ENCODE measurements at places on chromosomes 11 and 22. TPM values are rescaled to one million over a fixed set of nuclear protein-coding genes. Genes with fewer than 3 reads are reported as not detected.
A peak's percentile ranks its signal among the peaks of the same experiment; 100 is the strongest.

DNA sequence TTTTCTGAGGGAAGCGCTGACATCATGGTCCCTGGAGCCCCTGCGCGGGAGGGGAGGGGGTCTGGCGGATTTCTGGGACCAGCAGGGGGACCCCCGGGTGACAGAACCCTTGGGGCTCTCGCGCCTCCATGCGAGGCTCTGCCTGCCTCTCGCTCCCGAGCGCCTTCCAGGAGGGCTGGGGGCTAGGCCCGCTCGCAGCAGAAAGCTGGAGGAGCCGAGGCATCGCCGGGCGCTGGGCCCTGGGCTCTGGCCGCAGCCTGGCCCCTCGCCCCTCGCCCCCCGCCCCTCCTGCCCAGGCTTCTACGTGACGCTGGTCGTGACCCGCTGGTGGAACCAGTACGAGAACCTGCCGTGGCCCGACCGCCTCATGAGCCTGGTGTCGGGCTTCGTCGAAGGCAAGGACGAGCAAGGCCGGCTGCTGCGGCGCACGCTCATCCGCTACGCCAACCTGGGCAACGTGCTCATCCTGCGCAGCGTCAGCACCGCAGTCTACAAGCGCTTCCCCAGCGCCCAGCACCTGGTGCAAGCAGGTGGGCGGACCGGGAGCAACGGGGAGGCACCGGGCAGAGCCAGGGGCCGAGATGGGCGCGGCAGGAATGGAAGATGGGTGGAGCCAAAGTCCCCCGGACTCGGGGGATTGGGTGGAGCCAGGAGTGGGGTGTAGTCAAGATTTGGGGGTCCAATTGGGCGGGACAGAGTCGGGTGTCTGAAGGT, 5.4 kb downstream of the BEST1 start:
- no peak for DNase-seq
- H3K36me3 ChIP-seq, result no peaks in the 10 kb centered on the region
- peak overlapping the region; percentile 27 for H3K4me3 ChIP-seq
- peak overlapping the region; percentile 37 for H3K27ac ChIP-seq
- H3K4me1 ChIP-seq, result peaks cover 6% of the 10 kb centered on the region
- H3K27me3 ChIP-seq, result no peaks in the 10 kb centered on the region

DNA sequence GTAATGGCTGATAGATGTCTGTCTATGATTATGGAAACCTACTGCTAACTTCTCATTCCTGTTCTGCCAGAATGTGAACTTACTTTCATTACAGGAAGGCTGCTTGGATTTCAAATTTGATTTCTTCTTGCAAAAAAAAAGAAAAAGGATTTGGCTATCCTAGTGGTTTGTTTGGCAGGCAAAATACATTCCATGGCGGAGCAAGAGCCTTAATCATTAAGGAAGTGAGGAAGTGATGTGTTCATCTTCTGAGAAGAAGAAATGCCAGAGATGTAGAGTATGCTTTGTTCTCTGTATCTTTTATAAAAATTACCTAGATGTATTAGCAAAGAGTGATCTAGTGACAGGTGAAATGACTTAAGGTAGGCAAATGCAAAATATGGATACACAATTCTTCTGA, 356.3 kb downstream of the SOX6 start:
- no peak overlapping the region for H3K27ac ChIP-seq
- H3K36me3 ChIP-seq, result no peaks in the 10 kb centered on the region
- DNase-seq, result no peak
- peaks cover 3% of the 10 kb centered on the region for H3K27me3 ChIP-seq
- peaks cover 37% of the 10 kb centered on the region for H3K4me1 ChIP-seq

DNA sequence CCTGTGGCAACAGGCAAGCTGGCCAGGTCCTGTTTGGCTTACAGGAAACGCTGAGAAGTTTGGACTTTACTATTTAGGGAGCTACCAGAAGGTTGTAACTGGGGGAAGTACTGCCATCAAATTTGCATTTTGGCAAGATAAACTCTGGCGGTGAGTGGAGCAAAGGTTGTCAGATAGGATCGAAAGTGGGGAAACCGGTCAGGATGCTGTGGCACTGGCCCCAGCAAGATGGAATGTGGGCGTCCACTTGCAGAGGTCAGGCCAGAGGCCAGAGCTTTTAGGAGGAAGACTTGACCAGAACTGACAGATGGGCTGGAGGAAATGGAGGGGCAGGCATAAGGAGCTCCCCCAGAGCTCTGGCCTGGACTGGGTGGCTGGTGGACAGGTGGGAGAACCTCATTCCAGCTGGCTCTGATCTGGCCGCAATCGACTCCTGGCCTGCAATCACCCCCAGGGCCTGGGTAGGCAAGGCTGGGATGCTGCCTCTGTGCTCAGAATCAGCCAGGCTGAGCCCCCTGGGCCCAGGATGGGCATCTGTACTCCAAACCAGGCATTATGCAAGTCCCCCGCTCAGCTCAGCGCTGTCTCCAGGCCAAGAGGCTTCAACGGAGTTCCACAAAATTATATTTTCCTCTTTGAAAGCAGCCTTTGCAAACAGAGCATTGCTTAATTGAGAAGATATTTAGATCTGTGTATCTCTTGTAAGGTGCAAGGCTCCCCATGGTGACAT, 178.3 kb upstream of the NECTIN1 start:
- no peaks in the 10 kb centered on the region for H3K36me3 ChIP-seq
- peaks cover 7% of the 10 kb centered on the region for H3K27me3 ChIP-seq
- peaks cover 4% of the 10 kb centered on the region for H3K4me1 ChIP-seq
- H3K4me3 ChIP-seq, result no peak overlapping the region
- no peak for DNase-seq

DNA sequence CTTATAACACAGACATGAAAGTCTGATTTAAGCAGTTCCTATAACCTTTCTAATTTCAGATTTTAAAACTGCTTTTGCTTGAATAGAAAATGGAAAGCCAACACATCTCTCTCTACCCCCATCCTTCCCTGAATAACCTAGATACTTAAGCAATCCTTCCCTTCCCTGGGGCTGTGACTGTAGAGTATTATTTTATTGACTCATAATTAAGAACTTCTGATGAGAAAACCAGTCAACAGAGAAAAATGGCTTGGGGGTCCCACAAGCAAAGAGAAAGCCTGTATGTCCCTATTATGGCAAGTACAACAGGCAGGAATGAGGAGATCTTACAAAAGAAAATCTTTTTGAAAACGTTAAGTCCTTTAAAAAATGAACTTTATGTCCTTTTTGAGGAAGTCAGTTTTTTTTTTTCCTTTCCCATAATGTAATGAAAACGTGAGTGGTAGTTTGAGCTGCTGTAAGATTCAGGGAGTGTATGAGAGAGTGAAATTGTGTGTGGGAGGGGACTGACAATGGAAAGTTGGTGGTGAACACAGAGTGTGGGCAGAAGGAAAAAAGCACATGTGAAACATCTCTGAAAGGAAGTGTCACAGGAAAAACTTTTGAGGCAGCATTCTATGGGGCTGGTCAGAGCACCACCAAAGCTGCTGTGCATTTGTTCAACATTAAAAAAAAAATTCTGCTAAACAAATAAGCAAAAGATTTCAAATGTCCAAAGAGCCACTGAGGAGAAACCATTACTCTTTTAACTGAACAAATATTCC, 154.6 kb downstream of the MAML2 start:
- peaks cover 28% of the 10 kb centered on the region for H3K4me1 ChIP-seq
- H3K27me3 ChIP-seq, result no peaks in the 10 kb centered on the region
- no peak overlapping the region for H3K4me3 ChIP-seq

GRCh38 chr11:118690553-118691304, 11.3 kb upstream of the TREH start:
- no peak for DNase-seq
- H3K36me3 ChIP-seq, result no peaks in the 10 kb centered on the region
- H3K4me3 ChIP-seq, result no peak overlapping the region
- H3K27ac ChIP-seq, result no peak overlapping the region

DNA sequence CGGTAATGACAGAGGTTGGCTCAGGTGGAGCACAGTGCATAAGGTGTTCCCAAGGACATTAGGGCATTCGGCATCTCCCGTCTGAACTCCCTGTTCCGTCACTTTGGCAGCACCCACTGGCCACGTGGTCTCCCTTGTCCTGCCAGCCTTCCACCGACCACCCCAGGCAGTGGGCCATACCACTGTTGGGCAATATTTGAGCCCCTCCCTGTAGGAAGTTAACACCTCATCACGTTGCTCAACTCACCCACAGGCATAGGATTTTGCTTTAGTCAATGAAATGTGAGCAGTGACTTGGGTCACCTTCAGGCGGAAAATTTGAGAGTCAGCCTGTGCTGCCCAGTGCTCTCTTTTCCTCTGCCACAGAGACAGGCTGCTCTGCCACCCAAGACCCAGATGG, 44.0 kb downstream of the SERPINH1 start:
- H3K4me3 ChIP-seq, result no peak overlapping the region
- H3K27me3 ChIP-seq, result no peaks in the 10 kb centered on the region
- H3K36me3 ChIP-seq, result no peaks in the 10 kb centered on the region
- H3K4me1 ChIP-seq, result peaks cover 26% of the 10 kb centered on the region
- DNase-seq, result no peak
- H3K27ac ChIP-seq, result no peak overlapping the region

- H3K4me3 ChIP-seq, result no peak overlapping the region
- no peaks in the 10 kb centered on the region for H3K4me1 ChIP-seq
- H3K27ac ChIP-seq, result no peak overlapping the region
Measured at GRCh38 chr11:78921509-78921908, 346.8 kb upstream of the NARS2 start.

- H3K36me3 ChIP-seq, result no peaks in the 10 kb centered on the region
- DNase-seq, result no peak
- H3K27me3 ChIP-seq, result no peaks in the 10 kb centered on the region
- no peak overlapping the region for H3K4me3 ChIP-seq
Measured at GRCh38 chr22:26592421-26592891, 2.5 kb upstream of the TPST2 start.

TPBGL gene
- total RNA-seq, result 0.41 TPM

CLCF1 gene
- 0.69 TPM for total RNA-seq

OR8A1 gene
- not detected for total RNA-seq

DNA sequence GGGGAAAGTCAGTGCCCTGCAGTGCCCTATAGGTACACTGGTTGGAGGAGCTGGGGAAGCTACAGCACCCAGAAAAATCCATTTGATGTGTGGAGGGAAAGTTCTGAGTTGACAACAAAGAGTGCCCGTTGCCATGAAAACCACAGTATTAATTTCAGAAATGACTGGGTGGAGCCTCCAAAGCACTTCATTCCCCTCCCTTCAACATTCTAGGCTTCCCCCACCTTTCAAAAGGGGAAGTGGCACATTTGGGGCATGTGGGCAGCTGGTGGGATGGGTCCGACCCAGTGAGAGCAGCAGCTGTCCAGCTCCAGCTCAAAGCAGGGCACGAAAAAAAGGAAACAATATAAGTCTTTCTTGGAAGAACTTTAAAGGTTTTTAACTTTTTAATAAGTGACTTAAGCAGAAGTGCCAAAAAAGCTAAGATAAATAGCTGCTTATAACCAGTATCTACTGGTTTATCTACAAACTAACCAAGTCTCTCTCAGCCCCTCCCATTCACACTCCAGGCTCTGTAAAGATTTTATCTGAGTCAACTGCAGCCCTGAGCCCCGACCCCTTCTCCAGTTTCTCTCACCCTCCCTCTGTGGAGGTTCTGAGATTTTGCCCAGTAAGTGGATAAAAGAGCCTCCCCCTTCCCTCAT, 9.0 kb upstream of the AHNAK start:
- no peak for DNase-seq
- H3K27ac ChIP-seq, result peak overlapping the region; percentile 77
- H3K36me3 ChIP-seq, result peaks cover 39% of the 10 kb centered on the region

ANGPTL5 gene
- total RNA-seq, result not detected

TYR gene
- not detected for total RNA-seq

- no peak overlapping the region for H3K4me3 ChIP-seq
- no peak overlapping the region for H3K27ac ChIP-seq
- H3K27me3 ChIP-seq, result no peaks in the 10 kb centered on the region
- H3K4me1 ChIP-seq, result no peaks in the 10 kb centered on the region
- no peak for DNase-seq
Measured at GRCh38 chr11:2976294-2977063, 15.7 kb downstream of the NAP1L4 start.

DNA sequence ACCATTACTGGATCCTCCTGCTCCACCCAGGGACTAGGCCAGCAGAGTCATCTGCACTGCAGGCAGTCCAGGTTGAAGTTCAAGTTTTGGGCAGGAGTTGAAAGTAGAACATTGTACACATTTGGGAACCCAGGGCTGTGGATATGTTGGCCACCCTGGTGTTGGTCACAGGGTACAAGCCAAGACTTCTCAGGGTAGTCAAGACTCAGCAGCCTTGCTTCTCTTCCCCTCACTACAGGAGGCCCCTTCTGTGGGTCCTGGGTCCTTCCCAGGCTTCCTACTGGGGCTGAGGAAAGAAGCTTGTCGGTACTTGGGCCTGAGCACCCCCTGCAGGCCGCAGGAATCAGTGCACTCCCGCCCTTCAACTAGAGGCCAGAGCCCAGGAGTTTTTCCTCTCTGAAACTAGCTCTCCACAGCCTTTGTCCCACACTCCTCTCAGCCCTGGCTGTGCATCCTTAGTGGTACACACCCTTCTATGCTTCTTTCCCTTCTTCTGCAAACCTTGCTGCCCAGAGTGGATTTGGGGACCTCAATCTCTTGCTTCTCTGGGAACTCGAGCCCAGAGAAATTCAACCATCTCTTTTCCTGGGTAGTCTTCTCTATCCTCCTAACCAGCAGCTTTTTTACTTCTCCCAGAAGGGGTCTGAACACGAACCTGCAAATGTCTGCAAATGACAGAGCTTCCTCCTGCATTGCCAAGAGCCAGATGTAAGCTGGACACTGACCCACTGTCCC, 2.6 kb upstream of the HPX start:
- peaks cover 5% of the 10 kb centered on the region for H3K36me3 ChIP-seq
- H3K27ac ChIP-seq, result peak overlapping the region; percentile 40
- no peaks in the 10 kb centered on the region for H3K27me3 ChIP-seq
- H3K4me3 ChIP-seq, result no peak overlapping the region
- peaks cover 4% of the 10 kb centered on the region for H3K4me1 ChIP-seq

SMTNL1 gene
- total RNA-seq, result not detected

RIMBP3C gene
- 1.9 TPM for total RNA-seq

GRCh38 chr22:42813501-42813900, 43.6 kb downstream of the ARFGAP3 start:
- no peaks in the 10 kb centered on the region for H3K27me3 ChIP-seq
- H3K4me3 ChIP-seq, result no peak overlapping the region
- H3K4me1 ChIP-seq, result no peaks in the 10 kb centered on the region
- no peak for DNase-seq

- H3K27me3 ChIP-seq, result no peaks in the 10 kb centered on the region
- peaks cover 28% of the 10 kb centered on the region for H3K36me3 ChIP-seq
- peak overlapping the region; percentile 75 for H3K4me3 ChIP-seq
- peaks cover 13% of the 10 kb centered on the region for H3K4me1 ChIP-seq
Measured at GRCh38 chr11:125593114-125593820, 615 bp downstream of the STT3A start.

TEAD1 gene
- total RNA-seq, result 74.6 TPM

Measured in A673 (cell line).